Stomach (tissue), 19 donors: ENCODE measurements at places on chromosomes 2 and 18. TPM values are rescaled to one million over a fixed set of nuclear protein-coding genes. Genes with fewer than 3 reads are reported as not detected.

DNA sequence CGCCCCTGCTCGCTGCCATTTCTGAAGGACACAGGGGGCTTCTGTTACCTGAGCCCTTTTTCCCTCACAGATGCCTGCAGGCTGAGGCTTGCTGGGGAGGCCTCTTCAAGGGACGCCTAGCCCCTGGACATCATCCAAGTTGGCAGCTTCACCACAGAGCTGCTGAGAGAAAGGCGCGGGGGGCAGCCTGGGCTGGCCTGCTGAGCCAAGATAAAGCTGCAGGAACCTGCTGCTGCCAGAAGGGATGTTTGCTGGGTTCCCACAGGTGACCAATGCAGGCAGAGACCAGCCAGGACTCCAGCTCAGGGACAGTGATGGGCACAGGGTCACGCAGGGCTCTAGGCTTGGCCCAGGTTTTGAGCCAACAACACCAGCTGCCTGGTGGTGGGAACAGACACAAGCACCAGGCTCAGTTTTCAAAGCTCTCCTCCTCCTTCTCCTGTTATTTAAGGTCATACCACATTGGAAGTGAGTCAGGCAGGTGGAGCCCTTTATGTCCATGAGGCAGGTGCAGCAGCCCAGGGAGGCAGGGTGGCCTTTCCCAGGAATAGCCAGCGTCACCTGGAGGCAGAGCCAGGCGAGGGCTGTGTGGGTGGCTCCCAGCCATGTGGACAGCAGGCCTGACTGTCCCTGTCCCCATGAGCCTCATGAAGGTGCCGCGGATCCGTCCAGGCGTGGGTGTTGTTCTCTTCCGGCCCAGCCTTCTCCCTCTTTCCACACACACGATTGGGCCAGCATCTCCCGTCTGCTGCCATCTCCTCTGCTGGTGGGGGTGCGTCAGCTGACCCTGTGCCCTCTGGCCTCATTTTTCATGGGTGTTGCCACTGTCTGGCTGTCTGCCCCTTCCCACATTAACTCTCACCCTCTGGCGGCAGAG lies 515.5 kb upstream of the MYT1L start:
- H3K27me3 ChIP-seq: no peaks in the 10 kb centered on the region
- H3K4me3 ChIP-seq: no peak overlapping the region
- H3K27ac ChIP-seq: no peak overlapping the region
- peaks cover 9% of the 10 kb centered on the region for H3K4me1 ChIP-seq

- no peaks in the 10 kb centered on the region for H3K4me1 ChIP-seq
- H3K27ac ChIP-seq: no peak overlapping the region
- H3K4me3 ChIP-seq: no peak overlapping the region
- no peaks in the 10 kb centered on the region for H3K36me3 ChIP-seq
- no peak for DNase-seq
These were observed 803.1 kb downstream of the SATB2 start for GRCh38 chr2:198654646-198655045.

GRCh38 chr2:234288974-234289455 lies 207.9 kb downstream of the ARL4C start:
- H3K27me3 ChIP-seq: no peaks in the 10 kb centered on the region
- peak; percentile 82 for DNase-seq
- H3K27ac ChIP-seq: no peak overlapping the region
- no peaks in the 10 kb centered on the region for H3K36me3 ChIP-seq
- no peak overlapping the region for H3K4me3 ChIP-seq

TRAK2 gene
- 32.1 TPM for polyA plus RNA-seq

IL36RN gene
- polyA plus RNA-seq: not detected

DNA sequence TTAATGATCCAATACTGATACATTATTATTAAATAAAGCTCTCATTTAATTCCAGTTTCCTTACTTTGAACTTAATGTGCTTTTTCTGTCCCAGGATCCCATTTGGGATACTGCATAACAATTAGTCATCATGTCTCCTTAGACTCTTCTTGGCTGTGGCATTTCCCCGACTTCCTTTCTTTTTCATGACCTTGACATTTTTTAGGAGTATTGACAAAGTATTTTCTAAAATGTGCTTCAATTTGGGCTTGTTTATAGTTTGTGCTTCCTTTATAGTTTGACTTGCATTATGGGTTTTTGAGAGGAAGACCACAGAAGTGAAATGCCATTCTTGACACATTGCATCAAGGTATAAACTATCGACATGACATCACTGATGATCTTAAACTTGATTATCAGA lies 46.1 kb upstream of the KIF5C start:
- H3K27me3 ChIP-seq: no peaks in the 10 kb centered on the region
- no peak for DNase-seq
- no peaks in the 10 kb centered on the region for H3K4me1 ChIP-seq
- no peak overlapping the region for H3K27ac ChIP-seq
- H3K36me3 ChIP-seq: no peaks in the 10 kb centered on the region
- H3K4me3 ChIP-seq: no peak overlapping the region

BOLL gene
- not detected for polyA plus RNA-seq

- no peaks in the 10 kb centered on the region for H3K27me3 ChIP-seq
- H3K27ac ChIP-seq: no peak overlapping the region
- H3K4me3 ChIP-seq: no peak overlapping the region
- H3K36me3 ChIP-seq: peaks cover 66% of the 10 kb centered on the region
- no peak for DNase-seq
These were observed 78.3 kb upstream of the POMC start for GRCh38 chr2:25246558-25247290.

GRCh38 chr18:53796040-53796729 lies 428.3 kb downstream of the MBD2 start:
- H3K4me3 ChIP-seq: no peak overlapping the region
- H3K27ac ChIP-seq: no peak overlapping the region
- no peaks in the 10 kb centered on the region for H3K36me3 ChIP-seq
- no peaks in the 10 kb centered on the region for H3K4me1 ChIP-seq
- DNase-seq: peak; percentile 7
